ENCODE measurements at places on chromosomes 11 and 22.

- DNase-seq = no peak
Observed at GRCh38 chr11:126135235-126136176, 72.8 kb upstream of the CDON start.

- DNase-seq = no peak
Observed at GRCh38 chr11:39367534-39367933, 2091.9 kb downstream of the LRRC4C start.

- no peak for DNase-seq
Observed at GRCh38 chr22:20550057-20550817, 42.8 kb downstream of the MED15 start.

DNA sequence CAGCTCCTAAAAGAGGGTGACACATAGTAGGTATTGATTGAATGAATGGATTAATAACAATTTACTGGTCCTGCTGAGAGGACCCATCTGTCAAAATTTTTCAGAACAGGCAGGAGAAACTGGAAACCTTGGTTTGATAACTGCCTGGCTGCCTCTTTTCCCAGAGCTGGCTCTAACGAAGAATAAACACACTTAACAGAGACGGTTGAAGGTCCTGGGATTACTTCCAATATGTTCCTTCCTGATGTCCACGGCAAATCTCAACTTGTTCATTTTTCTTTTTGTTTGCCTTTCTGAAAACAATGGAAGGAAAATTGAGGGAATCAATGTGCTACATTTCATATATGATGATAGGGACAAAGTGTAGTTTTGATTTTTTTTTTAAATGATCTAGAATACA lies 76.5 kb upstream of the SYT13 start:
- DNase-seq = no peak

- no peak for DNase-seq
Observed at GRCh38 chr11:65353376-65353775, 1.2 kb upstream of the TIGD3 start.

DNA sequence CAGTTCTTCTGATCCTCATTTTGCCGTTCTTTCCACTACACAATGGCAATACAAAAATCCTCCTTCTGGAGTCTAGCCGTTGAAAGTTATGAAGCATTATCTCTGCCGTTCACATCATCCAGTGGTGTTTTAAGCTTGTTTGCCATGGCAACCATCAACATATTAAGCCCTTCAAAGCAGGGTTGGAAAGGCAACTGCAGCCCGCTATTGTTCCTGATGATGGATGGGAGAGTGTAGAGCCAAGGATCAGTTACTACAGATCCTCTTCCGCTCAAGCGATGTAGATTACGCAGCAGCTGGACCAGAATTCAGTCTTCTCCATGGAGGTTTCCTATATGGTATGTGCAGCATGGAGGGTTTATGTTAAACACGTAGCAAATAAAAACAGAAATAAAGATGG lies 352.7 kb downstream of the NTM start:
- no peak for DNase-seq

DNA sequence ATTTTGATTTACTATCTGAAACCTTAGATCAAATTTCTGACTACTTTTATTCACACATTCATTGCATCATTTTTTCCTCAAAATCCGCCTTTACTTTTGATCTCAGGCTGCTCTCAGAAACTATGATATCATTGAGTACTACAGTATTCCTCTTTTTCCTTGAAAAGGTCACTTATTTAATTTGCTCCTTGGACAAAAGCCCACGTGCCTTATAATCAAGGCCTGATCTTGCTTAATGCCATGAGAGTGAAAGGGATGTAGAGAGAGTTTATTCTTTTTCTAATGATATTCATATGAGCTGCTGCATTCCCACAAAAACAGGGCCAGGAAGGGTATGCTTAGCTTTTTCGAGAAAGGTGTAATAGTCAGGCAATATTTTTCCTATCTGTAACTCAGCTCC lies 327.0 kb downstream of the ETS1 start:
- DNase-seq = no peak

GRCh38 chr11:46895821-46896220 lies 22.5 kb downstream of the LRP4 start:
- peak; percentile 70 for DNase-seq

GRCh38 chr11:120759046-120759445 lies 247.5 kb downstream of the GRIK4 start:
- DNase-seq = no peak

DNA sequence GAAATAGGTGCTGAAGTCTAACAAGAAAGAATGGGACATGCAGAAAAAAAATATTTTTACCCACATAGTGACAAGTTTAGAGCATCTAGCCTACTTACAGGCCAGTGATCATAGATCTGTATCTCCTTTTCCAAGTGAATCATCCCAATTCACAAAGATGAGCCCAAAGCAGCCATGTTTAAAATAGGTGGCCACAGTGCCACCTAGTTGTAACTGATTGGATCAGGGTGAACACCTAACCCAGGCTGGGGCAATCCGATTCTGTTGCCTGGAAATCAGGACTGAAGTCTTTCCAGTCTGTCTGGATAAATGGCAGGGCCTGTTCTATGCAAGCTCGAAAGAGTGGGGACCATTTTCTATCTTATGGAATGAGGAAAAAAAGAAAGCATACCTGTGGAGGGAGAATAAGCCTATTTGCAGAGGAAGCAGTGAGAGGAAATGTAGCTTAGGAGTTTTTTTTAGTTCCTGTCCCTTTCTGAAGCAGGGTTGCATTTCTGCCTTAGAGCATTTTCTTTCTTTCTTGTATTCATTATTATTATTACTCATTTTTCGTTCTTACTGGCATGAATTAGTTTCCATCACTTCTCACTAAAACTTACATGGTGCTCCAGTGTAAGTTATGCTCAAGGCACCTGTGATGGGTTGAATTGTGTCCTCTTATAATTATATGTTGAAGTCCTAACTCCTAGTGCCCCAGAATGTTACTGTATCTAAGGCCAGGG lies 113.2 kb upstream of the RAG2 start:
- DNase-seq = no peak

GRCh38 chr11:47254386-47254785 lies 3.4 kb upstream of the NR1H3 start:
- DNase-seq = peak; percentile 39

GRCh38 chr11:10302744-10303557 lies 1.9 kb upstream of the ADM start:
- peak; percentile 94 for DNase-seq

DNA sequence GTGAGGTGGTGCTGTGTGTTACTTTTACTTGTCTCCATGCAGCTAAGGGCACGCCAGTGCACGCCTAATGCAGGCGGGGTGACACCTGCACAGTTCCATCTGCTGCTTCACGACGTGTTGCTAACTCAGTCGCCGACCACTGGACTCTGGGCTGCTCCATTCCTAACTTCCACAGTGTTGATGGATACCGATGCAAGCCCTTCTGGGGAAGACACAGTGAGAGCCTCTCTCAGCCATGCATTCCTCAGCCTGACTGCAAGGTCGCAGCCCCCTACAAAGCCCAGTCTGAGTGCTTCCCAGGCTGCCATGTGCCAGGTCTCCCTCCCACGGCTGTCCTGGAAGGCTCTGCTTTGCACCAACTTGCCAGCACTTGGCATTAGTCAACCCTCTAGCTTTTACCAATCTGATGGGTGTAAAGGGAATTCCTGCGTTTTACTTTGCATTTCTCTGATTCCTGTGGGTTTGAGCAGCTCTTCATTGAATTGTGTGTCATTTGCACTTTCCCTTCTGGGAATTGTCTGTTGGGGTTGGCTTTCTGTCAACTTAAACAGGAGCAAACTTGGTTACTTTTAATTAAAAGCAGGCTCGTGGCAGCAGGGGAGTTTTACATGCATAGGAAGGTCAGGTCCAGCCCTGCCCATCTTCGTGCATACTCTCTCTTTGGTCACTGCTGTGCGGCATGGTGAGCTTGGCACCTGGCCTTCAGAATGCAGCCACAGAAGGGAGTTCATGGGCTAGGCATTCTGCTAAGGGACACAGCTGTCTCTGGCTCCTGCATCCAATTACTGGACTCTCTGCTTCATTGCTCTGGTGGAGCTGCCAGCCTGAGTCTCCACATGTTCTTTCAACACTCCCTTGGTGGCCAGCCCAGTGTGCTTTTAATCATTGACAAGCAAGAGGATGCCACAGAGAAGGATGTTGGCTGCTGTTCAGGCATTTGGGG lies 34.6 kb upstream of the SHANK2 start:
- peak; percentile 57 for DNase-seq

DNA sequence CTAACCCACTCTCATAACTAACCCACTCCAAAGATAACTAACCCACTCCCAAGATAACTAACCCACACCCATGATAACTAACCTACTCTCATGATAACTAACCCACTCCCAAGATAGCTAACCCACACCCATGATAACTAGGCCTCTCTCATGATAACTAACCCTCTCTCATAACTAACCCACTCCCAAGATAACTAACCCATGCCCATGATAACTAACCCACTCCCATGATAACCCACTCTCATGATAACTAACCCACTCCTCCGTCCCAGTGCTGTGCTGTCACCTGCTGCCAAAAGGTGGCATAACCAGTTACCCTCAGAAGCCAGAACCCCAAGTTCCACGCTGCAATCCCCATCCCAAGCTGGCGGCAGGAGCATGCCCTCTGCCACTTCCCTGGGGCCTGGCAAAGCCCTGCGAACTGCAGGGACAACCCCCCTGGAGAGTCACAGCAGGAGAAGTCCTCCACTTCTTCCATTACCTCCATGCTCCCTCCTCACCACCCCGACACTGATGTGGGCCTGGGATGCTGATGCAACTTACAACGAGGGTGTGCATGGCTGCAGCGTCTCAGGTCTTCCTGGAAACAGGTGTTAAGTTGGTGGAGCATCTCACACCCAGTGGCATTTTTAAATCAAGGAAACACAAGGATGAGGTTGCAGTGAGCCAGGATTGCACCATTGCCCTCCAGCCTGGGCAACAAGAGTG lies 30.8 kb upstream of the CELSR1 start:
- peak; percentile 24 for DNase-seq

DNA sequence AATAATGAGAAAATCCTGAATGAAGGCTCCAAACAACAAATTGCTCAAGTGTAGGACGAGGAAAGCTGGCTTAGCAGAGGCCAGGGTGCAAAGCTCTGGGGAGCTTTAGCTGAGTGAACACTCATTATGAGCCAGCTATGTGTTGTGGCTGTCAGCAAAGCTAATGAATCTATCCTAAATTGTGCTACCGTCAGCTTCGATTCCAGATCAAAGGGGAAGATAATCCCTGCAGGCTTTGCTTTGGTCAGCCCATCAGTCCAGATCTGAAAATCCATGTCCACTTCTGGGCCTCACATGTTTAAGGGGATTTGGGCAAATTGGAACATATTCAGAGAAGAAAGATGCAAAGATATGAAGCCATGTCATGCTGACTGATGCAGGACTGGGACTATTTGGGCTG lies 180.9 kb upstream of the ZBED5 start:
- DNase-seq = no peak

DNA sequence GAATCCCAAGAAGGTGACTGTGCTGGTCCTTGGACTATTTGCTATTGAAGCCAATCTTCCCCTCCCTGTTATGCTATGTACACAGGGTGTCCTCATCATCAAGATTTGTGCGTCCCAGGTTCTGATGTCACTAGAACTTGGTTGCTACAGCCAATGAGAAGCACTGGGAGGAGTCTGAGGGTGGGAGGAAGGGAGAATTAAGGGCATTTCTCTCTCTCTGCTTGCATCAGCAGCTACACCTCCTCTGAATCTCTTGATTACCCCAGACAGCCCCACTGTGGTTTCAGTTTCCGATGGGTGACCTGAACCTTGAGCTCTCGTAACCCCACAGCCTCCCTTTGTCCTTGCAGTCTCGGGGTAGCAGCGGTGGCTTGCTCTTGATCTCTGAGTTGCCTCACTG lies 212.4 kb upstream of the SESN3 start:
- no peak for DNase-seq

DNA sequence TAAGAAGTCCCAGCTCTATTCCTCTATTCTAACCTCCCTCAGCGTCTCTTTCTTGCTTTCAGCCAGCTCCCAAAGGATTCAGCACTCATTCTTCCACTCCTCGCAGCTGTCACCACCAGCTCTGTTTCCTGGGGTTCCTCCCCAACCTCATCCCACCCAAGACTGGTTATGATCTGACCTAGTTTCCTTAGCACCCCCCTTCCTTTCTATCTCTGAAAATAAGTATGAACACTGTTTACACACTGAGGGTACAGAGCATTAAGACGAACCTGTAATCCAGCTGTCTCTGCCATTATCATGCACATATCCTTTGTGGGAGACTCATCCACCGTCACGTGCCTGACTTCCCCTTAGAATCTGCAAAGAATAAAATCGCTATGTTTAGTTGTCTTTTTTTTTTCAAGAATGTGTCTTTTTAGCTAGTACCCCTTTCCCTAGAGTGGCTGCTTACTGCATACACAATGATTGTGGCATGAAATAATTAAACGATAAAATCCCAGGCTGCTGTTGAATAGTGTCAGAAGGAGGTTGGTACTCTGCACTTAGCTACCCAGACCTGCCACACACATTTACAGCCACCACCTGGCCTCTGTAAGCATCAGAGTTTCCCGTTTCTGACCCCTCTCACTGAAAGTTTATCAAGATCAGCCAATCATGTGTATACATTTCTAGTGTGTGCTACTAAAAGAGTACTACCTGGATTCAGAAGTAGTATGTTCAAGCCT lies 26.9 kb upstream of the CSTF3 start:
- DNase-seq = no peak

- no peak for DNase-seq
Observed at GRCh38 chr11:76577921-76578653, 92.5 kb downstream of the LRRC32 start.

DNA sequence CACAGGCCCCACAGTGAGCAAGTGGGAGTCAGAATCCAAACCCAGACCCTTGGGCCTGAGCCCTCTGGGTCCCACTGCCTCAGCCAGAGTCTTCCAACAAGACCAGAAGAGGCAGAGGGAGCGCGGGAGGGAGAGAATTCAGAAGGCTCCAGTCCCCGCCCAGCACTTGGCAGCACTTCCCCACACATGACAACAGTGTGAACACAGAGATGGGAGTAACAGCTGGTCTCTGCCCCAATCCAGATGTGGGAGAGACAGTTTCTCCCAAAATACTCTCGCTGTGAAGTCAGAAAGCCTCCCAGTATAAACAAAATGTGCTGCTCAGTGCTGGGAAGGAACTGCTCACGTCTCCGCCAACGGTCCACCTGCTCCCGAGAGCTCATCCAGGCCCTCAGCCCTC lies 219.9 kb downstream of the MN1 start:
- peak; percentile 64 for DNase-seq

DNA sequence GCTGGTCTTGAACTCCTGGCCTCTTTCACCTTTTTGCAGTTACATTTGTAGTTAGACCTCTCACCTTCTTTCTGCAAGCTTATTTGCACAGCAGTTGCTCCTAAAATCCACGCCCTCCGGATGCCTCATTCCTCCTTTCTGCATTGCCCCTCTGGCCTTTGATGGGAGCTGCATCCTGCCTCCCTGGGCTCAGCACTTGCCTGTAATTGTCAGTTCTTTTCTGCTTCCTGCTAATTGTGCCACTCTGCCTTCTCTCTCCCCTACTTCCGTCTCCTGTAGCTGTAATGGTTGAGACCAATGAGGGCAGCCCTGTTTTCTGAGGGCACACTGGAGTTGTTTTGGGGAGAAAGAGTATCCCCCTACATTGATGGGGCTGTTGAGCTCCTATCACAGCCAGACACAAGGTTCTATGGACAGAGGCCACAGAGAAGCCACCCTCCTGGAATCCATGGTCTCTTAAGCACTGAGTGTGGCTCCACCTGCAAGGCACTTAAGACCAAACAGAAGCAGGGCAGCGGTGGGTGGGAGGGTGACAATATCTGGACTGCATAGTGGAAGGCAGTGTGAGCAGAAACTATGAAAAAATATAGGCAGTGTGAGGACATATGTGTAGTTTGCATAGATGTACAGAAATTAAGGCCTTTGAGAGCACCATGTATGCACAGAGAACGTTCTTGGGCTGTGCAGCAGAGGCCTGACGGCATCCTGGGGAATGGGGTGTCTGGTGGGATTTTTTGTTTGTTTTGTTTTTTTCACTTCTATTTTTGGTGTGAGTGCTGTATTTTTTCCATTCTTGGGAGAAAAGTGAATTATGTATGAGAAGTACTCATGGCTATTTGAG lies 30.5 kb downstream of the YDJC start:
- DNase-seq = no peak

Measured in lower lobe of right lung (tissue), 2 donors.